COR-L47 (cell line): ENCODE measurements at places on chromosomes 2 and 18.

DNA sequence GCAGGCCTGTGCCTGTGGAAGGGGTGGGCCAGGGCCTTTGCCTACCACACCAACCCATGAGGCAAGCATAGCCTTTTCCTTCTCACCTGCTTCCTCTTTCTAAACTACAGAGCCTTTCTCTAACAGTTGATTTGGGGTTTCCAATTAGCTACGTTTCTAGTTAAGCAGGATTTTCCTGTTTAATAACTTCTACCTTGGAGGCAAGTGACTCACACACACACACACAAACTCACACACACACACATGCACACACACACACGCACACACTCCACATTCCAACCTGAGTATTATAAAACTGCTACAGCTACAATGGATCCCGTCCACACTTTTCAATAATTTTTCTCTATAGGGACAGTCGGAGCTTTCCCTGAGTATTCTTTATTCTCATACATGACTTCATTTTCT lies 84.9 kb downstream of the SOX11 start:
- DNase-seq = no peak

- DNase-seq = no peak
These were observed 5.9 kb upstream of the NCOA1 start for GRCh38 chr2:24485197-24485596.

DNA sequence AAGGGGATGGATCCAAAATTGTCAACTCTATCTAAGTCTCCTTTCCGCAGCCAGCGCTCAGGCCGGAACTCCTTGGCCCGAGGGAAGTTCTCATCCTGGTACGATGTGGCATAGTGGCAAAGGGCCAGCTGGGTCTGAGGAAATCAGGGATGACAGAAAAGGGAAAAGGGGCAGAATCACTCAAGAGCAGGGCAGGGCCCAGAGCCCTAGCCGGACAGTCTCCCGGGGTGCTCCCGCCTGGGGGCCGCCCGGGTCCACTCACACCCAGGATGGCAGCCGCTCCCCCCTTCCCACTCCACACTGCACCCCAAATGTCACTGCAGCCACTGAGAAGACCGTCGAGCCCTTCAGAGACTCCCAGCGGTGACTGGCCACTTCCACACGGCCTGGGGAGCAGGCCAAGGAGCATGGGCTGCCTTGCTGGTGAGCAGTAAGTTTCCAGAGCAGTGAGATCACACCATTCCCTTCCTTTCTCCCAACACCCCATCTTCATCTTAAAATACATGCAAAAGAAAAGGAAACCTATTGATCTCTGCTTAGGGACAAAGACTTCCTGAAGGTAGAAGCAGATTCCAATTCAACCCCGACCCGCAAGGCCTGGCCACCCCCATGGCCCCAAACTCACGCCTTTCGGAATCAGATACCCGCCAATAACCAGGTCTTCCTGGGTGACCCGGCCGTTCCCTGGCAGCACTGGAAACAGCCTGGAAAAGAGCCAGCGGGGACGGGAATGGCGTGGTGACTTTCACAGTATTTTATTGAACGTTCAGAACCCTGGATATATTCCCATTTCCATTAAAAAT lies 26.7 kb downstream of the CYP27C1 start:
- DNase-seq = no peak

- no peak for DNase-seq
These were observed 1.7 kb upstream of the POLR2D start for GRCh38 chr2:127859712-127860085.

DNA sequence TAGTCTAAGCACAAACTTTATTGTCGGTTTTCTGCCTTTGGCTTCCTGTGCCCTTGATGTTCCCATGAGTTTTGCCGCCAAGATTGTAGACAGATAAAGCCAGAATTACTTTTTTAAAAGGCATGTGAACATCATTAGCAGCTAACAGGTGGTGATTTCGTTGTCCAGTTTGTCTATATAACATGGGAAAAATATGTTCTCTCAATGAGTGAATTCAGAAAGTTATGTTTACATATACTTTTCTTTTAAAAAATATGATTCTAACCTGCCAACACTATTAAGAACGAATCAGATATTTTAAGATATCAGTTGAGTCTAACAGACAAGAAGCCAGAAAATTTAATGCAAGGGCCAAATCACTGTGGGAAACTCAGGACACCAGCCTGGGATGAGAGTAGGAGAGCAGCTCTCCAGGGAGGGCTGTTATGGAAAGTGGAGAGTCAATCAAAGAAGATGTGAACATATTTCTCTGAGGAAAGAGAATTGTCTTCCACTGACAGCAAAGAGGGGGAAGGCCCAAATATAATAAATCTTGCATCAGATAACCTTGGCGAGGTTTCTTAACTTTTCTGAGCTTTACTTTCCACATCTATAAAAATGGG lies 311.3 kb downstream of the ARHGAP15 start:
- DNase-seq = no peak

GRCh38 chr2:59232394-59233165 lies 991.5 kb upstream of the FANCL start:
- DNase-seq = no peak

GRCh38 chr18:61157451-61157850 lies 175.8 kb upstream of the CDH20 start:
- no peak for DNase-seq

- DNase-seq = no peak
These were observed 146.4 kb upstream of the SPATS2L start for GRCh38 chr2:200159829-200160781.

- peak; percentile 98 for DNase-seq
These were observed at the start of the genes FBXO15 and TIMM21 for GRCh38 chr18:74147779-74148542. Gene FBXO15, minus strand, starts transcription at chr18:74147834. Its CDS starts 49 bp downstream, at chr18:74147785. Gene TIMM21, plus strand, starts transcription at chr18:74148523. Its CDS starts 286 bp downstream, at chr18:74148809.
